ENCODE measurements at places on chromosomes 7 and 10. TPM values are rescaled to one million over a fixed set of nuclear protein-coding genes. Genes with fewer than 3 reads are reported as not detected.

The TRDMT1 gene
- 12.3 TPM for total RNA-seq

The ZWINT gene
- total RNA-seq: 69.6 TPM

The DNAH11 gene
- total RNA-seq: 0.69 TPM

The MRC1 gene
- total RNA-seq: 0.12 TPM

The ZNF32 gene
- 14.5 TPM for total RNA-seq

The CALCR gene
- not detected for total RNA-seq
